Non-pigmented ciliary epithelial cell (primary cell): ENCODE measurements at places on chromosomes 3 and 15.

- DNase-seq: no peak
Measured at GRCh38 chr3:5319454-5319853, 131.9 kb downstream of the EDEM1 start.

- DNase-seq: no peak
Measured at GRCh38 chr3:107884719-107885460, 205.9 kb downstream of the CD47 start.

- DNase-seq: no peak
Measured at GRCh38 chr3:107067421-107067820, 309.8 kb upstream of the CCDC54 start.

GRCh38 chr15:71651750-71652186 is 158.6 kb upstream of the NR2E3 start:
- peak; percentile 37 for DNase-seq

GRCh38 chr3:142650001-142650693 is 54.0 kb downstream of the PLS1 start:
- DNase-seq: no peak

- no peak for DNase-seq
Measured at GRCh38 chr3:125191730-125192129, 20.8 kb downstream of the SLC12A8 start.

GRCh38 chr3:130857336-130858026 is 36.4 kb upstream of the ATP2C1 start:
- no peak for DNase-seq

DNA sequence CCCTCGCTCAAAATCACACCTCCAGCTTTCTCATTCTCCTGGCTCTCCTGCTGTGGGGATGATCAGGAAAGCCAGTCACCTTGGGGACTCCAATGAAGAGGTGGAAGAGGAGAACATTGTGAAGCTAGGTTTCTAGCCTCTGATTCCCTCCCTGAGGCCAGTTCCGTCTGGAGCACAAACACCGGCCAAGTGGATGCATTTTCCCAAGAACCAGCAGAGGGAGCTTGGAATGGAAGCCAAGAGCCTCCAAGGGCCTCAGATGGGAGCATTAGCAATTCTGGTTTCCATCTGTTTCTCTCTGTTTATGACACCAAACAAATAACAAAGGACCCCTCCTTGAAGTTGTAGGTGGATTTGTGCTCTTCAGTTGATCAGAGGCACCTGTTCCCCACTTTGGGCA is 40.6 kb upstream of the NMNAT3 start:
- DNase-seq: peak; percentile 17

DNA sequence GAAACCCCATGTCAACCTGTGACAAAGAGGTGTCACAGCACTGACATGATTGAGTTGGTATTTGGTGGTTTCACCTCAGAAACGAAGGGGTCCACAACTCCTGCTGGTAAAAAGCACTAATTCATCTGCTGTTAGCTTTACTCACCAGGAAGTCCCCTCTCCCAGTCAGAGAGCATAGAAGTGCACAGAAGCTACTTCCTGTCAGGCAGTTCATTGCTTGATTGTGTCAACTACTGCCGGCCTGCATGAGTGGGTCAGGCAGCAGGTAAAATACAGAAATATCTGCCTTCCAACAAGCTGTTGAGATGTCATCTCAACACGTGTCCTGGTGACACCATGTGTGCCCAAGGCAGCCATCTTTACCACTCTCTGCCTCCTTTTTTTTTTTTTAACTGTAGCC is 596.6 kb upstream of the NR2F2 start:
- no peak for DNase-seq

DNA sequence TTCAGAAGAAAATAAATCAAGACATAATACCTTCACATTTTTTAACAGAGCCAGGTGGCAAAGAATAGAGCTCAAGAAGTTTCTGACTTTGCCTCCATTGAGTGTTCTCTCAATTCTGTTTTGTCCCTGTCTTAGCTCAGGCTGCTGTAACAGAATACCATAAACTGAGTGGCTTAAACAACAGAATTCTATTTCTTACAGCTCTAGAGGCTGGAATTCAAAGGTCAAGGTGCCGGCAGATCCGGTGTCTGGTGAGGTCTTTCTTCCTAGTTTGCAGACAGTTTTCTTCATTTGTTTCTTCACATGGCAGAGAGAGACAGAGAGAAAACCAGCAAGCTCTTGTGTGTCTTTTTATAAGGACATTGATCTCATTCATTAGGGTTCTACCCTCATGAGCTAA is 25.6 kb downstream of the IQCH start:
- no peak for DNase-seq
